Fibroblast of skin of left quadriceps (primary cell): ENCODE measurements at places on chromosomes 12 and 14.

DNA sequence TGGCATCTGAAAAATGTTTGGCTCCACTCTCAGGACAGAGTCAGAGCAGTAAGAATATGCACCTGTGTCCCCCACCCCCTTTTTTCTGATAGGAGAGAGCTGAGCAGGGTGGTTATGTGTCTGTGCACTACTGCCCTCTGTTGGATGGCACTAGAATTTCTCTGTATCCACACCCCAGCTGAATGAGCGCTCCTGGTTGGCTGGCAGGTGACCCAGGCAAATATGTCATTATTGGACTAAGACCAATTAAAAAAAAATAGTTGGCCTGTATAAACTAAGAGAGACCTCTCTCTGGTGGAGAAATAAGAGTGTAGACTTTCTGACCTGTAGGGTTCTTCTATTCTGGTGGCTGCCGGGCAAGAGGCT lies 107.0 kb downstream of the PTCSC3 start:
- DNase-seq: no peak

- DNase-seq: no peak
These were observed 38.7 kb upstream of the OR5AU1 start for GRCh38 chr14:21194597-21194996.

DNA sequence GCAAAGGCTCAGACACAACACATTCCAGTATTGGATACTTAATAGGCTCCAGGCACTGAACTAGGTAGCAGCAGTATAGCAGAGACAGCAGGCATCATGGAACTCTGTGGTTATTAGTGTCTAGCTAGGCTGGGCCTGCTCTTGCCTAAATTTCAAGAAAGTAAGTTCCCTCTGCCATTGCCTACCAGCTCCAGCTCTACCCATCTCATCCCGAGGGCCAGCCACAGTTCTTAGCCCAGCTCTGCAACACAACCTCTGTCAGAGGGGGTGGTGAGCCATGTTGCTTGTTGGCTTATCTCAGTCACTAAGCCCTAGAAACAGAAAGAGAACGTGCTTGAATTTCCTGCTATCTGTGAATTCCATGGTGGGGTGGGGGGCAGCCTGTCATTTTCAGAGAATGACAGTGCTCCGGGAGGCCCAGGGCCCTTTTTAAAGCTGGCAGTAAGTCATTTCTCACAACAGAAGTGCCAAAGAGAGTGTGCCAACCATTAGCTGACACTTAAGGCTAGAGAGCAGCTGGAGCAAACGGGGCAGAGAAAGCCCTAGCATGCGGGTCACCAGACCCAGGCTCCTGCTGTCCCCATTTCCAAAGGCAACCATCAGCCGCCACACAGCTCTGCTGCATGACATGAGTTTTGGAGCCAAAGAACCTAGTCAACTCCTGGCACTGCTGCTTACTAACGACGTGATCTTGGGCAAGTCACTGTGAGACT lies 105.9 kb downstream of the PRMT8 start:
- DNase-seq: no peak

- DNase-seq: peak; percentile 50
These were observed 66.4 kb upstream of the MAP1LC3B2 start for GRCh38 chr12:116492703-116493324.

GRCh38 chr14:96821501-96821900 lies 24.3 kb downstream of the VRK1 start:
- no peak for DNase-seq

DNA sequence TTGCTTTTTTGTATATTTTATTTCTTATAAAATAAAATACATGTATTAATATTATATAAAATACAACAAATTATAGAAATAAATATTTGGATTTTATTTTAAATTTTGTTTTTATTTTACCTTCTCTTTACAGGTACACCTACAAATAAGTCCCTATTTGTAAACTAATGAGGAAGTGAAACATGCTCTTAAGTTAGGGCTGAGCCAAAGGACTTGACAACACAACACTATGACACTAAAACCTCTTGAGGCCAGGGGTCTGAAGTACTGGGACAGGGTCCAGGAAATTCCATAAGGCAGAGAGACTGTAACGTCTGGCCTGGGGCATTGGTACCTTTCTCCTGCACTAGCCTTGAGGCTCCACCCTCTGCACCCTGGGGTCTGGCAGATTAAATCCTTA lies 293.2 kb downstream of the FOXN3 start:
- no peak for DNase-seq

GRCh38 chr14:86035882-86036281 lies 505.9 kb downstream of the FLRT2 start:
- no peak for DNase-seq

GRCh38 chr14:51701951-51702350 lies 50.2 kb downstream of the FRMD6 start:
- DNase-seq: no peak

DNA sequence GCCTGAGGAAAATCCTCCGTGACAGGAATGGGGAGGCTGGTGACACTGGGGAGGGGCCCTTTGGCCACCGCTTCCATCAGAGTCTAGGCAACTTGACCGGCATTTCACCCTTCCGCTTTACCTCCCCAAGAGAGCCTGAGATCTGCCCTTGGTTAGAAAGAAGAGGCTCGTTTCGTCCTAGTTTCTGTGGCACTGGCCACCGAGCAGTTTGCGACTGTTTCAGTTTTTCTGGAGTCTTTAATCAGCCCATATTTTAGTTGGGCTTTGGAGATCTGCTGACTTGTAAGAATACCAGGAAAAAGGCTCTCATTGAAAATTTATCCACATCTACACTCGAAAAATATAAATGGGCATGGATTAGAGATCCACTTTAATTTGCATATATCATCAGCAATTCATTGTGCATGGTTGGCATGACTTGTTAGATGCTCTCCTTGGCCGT lies 414 bp upstream of the ANKS1B start:
- DNase-seq: no peak

- no peak for DNase-seq
These were observed 247.9 kb downstream of the SSPN start for GRCh38 chr12:26443309-26443708.

DNA sequence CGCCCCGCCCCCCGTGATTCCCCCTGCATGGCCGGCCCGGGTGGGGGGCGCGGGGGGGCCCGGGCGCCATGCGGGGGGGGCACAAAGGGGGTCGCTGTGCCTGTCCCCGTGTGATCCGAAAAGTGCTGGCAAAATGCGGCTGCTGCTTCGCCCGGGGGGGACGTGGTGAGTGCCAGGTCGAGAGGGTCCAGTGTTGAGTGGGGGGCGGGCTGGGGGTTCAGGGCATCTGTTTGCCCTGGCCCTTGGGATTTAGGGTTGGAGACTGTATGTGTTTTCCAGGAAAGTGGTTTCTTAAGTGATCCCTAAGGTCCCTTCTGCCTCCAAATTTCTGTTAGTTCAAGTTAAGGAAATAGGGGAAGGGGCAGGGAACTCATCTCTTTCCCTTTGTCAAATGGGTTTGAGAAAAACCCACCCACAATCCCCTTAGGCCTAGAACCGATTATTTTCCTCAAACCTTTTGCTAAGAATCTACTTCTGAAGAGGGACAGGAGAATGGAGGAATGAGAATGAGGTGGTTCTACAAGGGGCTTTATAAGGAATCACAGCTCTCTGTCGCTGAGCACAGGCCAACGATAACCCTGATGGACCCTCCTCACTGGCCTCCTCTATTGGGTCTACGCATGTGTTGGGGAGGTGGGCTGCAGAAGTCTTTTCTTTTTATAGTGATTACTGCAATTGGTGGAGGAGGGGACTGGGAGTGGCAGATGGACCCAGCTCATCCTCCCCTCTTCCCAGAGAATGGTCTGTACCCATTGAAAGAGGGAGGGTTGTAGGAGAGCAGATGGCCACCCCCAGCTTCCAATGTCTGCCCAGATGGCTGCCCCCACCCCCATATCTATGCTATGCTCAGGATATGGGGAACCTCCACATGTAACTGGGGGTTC lies 834 bp downstream of the ARHGEF25 start:
- DNase-seq: no peak

DNA sequence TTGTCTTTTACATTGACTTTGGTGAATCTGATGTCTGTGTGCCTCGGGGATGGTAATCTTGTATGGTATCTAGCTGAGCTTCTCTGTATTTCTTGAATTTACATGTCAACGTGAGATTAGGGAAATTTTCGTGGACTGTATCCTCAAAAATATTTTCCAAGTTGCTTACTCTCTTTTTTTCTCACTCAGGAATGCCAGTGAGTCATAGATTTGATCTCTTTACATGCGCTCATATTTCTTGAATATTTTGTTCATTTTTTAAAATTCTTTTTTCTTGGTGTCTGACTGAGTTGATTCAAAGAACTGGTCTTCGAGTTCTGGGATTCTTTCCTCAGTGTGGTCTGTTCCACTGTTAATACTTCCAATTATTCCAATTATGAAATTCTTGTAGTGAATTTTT lies 207.7 kb downstream of the RAD51B start:
- DNase-seq: peak; percentile 2

DNA sequence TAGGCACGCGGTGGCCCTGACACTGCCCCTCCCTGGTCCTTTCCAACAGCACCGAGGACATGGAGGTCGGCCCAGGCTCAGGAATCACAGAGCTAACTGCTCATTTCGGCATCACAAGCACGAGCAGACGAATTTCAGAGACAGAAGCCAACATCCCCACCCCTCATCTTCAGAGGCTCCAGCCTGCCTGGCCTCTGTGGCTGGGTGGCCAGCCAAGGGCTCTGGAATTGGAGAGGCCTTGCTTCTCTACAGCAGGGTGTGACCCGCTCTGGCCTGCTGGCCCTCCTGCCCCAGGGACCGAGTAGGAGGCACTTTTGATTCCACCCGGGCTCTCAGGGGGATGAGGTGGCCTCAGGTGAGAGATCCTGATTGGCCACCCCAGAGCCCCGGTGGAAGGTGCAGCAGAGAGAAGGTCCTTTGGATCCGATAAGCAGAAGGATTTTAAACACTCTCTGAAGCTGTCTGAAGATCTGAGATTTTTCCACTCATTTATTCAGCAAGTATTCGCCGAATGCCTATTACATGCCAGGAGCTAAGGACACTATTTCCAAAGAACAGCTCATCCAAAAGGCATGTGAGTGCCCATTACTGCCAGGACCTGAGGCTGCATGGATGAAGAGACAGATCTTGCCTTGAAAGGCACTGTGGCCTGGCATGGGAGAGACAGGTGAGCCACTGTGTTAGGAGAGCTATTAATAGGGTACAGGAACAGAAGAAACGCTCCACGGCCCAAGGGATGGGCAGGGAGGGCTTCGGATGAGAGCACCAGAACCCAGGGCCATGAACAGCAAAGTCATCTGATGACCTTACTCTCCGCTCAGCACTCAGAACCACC lies 10.2 kb downstream of the BAG5 start:
- no peak for DNase-seq

DNA sequence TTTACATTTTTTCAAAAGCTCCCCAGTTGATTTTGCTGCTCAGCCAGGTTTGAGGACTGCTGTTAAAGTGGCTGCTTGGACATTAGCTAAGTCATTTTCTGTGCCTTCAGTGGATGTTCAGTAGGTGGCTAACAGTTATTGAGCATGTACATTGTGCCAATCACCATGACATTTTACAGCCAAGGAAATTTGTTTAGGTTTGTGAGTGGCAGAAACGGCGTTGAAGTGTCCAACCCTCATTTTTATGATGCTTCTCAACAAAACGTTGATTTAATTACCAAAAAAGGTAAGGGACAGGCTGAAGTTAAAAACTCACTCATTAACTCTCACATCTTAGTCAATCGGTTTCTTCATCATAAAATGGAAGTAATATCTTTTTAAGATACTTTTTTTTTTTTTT lies 37.0 kb upstream of the LRIG3 start:
- DNase-seq: no peak

DNA sequence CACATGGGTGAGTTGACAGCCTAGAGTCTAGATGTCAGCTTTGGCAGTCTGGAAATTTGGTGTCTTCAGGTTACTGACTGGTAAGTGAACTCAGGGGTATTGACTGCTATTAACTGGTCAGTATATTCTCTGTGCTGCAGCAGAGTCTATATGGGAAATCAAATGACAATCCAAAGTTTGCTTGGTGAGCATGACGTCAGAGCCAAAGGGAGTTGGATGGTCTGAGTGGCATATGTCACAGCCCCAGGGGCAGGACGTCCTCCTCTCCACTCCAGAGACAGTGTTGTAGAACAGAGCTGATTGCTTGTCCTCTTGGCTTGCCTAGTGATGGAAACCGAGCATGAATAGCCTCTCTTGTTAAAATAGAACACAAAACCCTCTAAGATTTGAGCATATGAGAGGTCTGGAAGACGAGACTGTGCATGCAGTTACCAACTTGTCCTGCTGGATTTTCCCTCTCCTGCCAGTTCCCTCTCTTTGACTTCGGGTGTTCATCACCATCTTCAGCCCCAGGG lies 3.3 kb upstream of the TBC1D30 start:
- no peak for DNase-seq

GRCh38 chr12:2291182-2291832 lies 238.5 kb downstream of the CACNA1C start:
- DNase-seq: no peak

GRCh38 chr12:60257063-60257462 lies 661.2 kb downstream of the SLC16A7 start:
- DNase-seq: peak; percentile 65

GRCh38 chr12:57874166-57875108 lies 27.9 kb upstream of the CTDSP2 start:
- no peak for DNase-seq

- DNase-seq: no peak
These were observed 119.8 kb downstream of the SRGAP1 start for GRCh38 chr12:63964301-63964700.

- no peak for DNase-seq
These were observed 41.8 kb downstream of the EML5 start for GRCh38 chr14:88750945-88751344.
